ENCODE measurements at places on chromosomes 6 and 20.

DNA sequence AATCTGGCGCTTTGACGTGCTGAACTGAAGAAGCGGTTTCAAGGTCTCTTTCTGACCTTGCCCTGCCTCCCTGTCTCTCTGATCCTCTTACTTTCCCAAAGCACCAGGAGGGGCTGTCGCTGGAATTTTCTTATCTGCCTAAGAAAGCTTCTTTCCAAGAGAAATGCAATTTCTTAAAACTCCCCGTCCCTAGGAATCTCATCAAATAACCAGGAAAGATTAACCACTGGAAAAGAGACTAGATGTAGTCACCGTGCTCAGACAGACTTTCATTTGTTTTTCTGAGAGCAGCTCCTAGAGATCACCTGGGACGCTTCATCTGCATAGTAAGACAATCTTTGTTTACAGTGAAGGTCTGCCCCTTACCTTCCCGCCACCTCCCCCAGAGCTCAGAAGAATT lies 38.6 kb downstream of the PDYN start:
- no peak for DNase-seq

- DNase-seq, result no peak
Observed at GRCh38 chr6:79157961-79158644, 76.4 kb downstream of the HMGN3 start.

- DNase-seq, result no peak
Observed at GRCh38 chr6:166999884-167000253, 672 bp downstream of the CEP43 start.

GRCh38 chr6:100962466-100962865 lies 81.3 kb upstream of the ASCC3 start:
- no peak for DNase-seq

DNA sequence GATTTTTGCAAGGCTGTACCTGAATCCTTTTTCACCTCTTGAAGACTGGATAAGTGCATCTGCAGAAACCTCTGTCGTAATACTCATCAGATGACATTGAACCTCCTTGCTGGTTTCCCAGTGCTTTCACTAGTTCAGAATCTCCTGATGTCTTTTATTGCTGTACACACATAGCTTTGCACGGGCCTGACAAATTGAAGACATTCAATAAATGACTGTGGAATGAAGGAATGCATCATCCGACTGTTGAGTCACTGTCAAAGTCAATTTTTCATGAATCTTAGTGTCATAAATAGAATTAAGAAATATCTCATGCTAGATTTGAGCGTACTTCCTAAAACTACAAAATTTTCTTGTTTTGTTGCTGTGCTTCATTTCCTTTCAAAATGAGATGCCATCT lies 598.2 kb upstream of the MAP3K7 start:
- no peak for DNase-seq

Data from activated T-helper 1 cell treated with anti-CD3 and anti-CD28 coated beads, Interleukin-2, amount 50 U/mL, for 16 hours (primary cell).